ENCODE measurements at places on chromosomes 2 and 18.

DNA sequence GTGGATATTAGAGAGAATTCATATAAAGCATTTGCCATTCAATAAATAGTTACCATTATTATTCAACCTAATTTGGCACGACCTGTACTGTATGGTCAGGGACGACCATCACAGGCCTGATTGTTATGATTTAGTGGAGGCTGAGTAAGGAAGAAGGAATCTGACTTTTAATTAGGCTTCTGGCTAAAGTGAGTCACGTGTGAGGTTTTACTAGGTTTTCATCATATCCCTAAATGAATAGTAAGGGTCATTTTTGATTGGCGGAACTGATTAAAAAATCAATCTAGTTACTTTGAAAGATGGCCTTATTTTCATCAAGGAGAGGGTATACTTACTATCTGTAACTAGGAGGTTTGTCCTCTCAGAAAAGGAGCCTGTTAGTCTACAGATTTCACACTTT is 143.4 kb downstream of the ADCYAP1 start:
- DNase-seq = no peak

DNA sequence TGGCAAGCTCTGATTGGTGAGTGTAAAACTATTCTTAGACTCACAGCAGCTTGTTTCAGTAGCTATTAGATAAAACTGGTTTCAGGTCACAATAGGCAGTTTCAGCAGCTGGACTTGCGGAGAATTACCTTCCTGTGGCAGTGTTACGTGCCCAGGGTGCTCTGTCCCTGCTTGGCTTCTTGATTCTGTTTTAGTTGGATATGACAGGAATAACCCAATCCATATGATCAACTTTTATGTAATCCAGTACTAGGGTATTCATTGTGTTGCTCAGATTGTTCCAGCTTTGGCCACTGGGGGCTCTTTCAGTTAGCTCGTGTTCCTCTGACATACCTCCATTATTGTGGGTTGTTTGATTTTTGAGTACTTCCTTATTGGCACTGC is 43.1 kb downstream of the INPP4A start:
- DNase-seq = no peak

DNA sequence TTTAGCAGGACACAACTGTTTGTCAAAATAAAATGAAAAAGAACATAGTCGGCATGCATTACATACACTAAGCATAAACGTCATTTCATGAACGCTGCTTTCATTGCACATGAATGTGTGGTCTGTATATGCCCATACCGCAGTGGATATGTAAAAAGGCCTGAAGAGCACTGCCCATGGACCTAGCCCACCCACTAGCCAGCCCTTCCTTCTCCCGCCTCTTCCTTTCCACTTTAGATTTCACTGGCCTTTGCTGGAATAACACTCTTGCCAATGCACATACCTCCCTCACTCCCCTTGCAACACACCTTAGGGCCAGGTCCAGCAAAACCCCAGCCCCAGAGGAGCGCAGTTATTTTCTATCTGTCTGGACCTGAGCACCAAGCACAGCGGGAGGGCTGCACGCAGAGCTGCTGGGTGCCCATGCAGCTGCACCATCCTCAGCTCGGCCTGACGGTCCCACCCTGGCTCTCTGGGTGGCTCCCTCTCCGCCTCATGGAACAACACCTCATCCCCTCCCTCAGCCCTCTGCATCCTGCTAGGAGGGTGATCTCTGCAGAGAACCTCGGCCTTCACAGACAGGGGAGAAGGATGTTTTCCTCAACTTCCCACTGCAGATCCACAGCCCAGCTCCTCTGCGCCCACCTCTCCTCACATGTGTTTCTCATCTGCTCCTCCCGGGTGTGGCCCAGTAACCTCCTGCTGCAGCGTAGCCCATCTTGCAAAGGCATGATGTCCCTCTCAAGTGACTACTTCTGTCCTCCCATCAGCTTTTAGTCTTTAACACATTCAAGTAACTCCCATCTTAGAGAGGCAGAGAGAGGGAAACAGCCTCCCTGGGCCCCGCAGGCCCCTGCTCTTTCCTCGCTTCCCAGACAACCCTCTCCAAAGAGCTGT is 72.7 kb downstream of the FBXO15 start:
- DNase-seq = no peak

GRCh38 chr2:28480403-28481049 is 15.3 kb upstream of the PLB1 start:
- no peak for DNase-seq

DNA sequence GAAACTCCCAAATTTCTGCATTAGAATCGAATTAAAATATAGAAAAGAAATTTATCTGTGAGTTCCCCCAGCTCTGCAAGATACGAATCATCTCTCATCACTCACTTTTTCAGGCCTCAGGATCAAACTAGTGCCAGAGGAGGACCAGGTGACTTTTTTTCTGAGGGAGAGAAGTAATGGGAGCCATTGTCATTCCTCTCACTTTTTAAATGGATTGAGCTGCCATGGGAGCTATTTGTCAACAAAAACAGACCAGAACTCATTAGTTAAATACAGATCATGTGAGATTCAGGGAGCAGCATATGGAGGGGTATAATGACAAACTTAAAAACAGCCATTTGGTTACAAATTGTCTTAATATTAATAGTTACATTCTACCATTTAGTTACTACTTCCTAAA is 594.4 kb downstream of the DPP10 start:
- no peak for DNase-seq

- DNase-seq = no peak
These were observed 30.2 kb downstream of the PKP4 start for GRCh38 chr2:158486970-158487325.

DNA sequence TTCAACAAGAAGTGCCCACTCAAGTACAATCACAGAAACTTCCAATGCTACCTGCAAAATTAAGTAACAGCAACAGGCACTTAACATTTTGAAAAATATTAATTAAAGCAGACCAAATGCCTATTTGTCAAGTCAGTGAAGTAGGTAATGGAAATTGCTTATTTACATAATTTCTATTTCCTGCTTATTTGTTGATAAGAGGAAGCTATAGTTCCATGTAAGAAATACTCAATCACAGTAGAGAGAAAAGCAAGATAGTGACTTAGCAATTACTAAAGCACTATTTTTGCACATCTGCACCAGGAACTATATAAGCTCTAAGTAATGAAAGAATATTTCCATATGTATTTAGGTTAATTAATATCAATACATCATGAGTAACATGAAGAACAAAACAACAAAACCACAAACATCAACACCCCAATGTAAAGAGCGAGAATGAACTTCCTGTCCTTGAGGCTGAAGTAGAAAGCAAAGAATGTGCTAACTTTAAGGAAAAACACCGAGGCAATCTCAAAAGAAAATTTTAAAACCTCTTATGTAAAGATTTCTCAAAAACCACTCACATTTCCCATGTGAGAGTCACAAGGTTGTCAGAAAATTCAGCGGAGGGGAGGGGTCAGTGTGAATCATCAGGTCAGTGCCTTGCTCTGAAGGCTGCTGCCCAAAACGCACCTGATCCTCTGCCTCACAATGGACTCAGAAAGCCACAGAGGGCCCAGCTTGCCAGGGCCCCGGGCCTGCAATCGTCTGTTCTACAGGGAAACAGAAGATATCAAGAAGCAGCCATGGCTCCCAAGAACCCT is 12.5 kb downstream of the NPC1 start:
- no peak for DNase-seq

DNA sequence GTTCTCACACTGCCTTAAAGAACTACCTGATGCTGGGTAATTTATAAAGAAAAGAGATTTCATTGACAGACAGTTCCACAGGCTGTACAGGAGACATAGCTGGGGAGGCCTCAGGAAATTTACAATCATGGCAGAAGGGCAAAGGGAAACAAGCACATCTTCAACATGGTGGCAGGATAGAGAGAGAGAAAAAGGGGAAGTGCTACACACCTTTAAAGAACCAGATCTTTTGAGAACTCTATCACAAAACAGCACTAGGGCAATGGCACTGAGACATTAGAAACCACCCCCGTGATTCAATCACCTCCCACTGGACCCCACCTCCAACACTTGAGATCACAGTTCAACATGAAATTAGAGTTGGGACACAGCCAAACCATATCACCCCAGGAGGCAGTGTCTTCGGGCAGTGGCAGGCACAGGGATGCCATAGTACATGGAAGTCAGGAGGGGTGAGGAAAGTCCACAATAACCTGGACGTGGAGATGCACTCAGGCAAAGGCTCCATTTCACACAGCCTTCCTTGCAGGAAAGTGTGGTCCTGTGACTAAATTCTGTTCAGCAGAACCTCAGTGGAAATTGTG is 120.4 kb upstream of the SERPINE2 start:
- no peak for DNase-seq

DNA sequence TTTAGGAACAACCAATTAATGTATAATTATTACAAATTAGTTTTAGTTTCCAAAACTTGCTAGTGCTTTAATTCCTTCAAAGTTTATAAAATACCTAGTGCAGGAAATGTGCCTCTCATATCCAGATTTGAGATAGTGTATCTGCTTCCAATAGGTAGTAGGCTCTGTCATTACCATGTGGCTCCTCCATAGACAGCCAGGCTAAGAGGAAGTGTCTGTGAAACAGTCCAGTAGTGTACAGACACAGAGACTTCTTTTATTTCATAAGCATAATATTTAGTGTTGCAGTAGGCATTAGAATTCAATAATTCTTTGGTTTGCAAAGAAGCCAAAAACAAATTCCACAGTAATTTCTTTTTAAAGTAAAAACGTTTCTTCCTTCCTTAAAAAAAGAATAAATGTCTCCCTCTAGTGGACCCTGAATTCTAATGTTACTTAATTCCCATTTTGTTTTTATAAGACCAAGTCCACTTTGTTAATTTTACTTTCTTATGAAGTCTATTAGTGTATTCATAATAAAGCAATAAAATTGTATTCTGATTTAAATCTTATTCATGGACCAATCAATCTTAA is 101.2 kb downstream of the NEB start:
- no peak for DNase-seq

DNA sequence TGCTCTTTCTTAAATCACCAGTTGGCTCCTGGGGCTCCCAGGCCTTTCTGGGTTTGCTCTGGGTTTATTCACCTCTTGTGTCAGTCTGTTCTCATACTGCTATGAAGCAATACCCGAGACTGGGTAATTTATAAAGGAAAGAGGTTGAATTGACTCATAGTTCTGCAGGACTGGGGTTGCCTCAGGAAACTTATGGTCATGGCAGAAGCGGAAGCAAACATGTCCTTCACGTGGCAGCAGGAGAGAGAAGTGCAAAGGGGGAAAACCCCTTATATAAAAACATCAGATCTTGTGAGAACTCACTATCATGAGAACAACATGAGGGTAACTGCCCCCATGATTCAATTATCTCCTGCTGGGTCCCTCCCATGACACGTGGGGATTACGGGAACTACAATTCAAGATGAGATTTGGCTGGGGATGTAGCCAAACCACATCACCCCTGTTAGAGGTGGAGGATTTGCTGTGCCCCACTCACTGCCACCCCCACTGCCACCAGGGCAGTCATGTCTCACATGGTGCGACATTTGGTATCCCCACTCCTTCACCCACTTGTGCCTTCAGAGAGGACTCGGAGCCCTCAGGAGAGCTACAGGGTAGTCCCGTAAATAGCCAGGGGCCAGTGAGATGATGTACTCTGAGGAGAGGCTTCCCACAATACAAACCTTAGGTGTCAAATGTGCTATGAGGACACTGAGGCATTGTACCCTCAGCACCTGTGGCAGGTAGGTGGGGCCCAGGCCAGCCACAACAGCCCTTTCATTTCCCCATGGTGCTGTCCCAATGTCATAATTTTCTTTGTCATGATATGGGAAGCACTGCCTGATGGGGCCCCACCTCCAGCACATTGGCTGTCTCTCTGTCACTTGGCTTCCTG is 35.7 kb downstream of the CDC42EP3 start:
- DNase-seq = no peak
